Heart right ventricle (tissue), 16 donors: ENCODE measurements at places on chromosomes 12 and 14. TPM values are rescaled to one million over a fixed set of nuclear protein-coding genes. Genes with fewer than 3 reads are reported as not detected.

GRCh38 chr12:44709166-44709565 is 166.9 kb downstream of the NELL2 start:
- DNase-seq: no peak

GRCh38 chr14:38710881-38711280 is 392.2 kb downstream of the SEC23A start:
- no peak for DNase-seq

- no peak for DNase-seq
Observed at GRCh38 chr14:53452005-53452673, 299.0 kb upstream of the DDHD1 start.

DNA sequence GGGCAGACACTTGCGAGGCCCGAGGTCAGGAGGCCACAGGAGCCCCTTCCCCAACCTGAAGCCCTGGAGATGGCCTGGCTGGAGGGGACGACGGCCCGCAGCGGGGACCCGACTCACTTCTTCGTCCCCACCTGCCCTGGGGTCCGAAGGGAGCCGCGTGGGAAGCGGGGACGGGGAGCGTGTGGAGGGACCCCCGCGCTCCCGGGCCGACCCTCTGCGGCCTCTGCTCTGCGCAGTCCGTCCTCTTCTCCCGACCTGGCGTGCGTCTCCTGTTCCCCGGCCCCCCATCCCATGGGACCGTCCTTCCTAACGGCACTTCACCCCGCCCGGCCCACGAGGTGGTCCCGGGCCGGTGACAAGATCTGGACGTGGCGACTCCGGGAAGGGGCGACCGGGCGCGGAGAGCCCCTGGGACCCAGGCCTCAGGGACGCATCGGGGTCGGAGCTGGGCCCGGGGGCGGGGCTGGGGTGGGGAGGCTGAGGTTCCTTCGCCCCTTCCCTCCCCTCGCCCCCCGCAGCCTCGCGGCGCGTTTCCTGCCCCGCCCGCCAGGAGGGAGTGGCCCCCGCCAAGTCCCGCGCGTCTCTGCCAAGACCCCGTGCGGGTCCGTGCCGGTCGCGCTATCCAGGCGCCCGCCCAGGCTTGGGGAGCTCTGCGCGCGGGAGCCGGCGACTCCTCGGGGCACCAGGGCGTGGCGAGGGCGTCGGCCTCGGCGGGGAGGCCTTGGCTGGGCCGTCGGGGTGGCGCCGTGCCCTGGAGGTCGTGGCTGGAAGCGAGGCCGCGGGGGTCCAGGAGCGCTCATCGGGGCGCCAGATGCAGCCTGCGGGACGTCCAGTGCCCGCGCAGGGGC is 97.1 kb downstream of the TNFAIP2 start:
- DNase-seq: no peak

- DNase-seq: no peak
Observed at GRCh38 chr14:94356379-94357056, 31.9 kb downstream of the SERPINA1 start.

- DNase-seq: no peak
Observed at GRCh38 chr14:45906257-45906656, 653.3 kb upstream of the MIS18BP1 start.

The EIF2B1 gene
- 25.5 TPM for polyA plus RNA-seq

The PALS1 gene
- polyA plus RNA-seq: 4.0 TPM
